ENCODE measurements at places on chromosomes 2 and 18.

DNA sequence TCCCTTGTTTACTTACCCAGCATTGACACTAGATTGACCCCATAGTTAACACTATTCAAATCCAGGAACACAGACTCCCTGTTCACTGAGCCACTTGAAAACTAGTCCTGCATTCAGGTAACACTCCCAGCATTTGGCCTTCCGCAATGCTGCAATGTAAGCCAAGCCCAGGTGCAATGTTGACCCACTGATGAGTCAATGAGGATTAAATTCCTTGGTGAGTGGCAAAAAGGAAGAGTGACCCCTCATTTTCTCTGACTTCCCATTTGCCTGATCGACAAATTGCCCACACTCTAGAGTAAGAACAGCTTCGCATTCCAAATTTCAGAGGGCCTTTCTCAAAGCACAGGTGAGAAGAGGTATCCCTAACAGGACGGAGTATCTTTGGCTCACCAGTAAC, 251.9 kb downstream of the FBXO15 start:
- DNase-seq = peak; percentile 6

GRCh38 chr2:104465981-104466380, 387.9 kb upstream of the POU3F3 start:
- DNase-seq = no peak

- no peak for DNase-seq
Observed at GRCh38 chr18:3872641-3873040, 422.7 kb downstream of the TGIF1 start.

DNA sequence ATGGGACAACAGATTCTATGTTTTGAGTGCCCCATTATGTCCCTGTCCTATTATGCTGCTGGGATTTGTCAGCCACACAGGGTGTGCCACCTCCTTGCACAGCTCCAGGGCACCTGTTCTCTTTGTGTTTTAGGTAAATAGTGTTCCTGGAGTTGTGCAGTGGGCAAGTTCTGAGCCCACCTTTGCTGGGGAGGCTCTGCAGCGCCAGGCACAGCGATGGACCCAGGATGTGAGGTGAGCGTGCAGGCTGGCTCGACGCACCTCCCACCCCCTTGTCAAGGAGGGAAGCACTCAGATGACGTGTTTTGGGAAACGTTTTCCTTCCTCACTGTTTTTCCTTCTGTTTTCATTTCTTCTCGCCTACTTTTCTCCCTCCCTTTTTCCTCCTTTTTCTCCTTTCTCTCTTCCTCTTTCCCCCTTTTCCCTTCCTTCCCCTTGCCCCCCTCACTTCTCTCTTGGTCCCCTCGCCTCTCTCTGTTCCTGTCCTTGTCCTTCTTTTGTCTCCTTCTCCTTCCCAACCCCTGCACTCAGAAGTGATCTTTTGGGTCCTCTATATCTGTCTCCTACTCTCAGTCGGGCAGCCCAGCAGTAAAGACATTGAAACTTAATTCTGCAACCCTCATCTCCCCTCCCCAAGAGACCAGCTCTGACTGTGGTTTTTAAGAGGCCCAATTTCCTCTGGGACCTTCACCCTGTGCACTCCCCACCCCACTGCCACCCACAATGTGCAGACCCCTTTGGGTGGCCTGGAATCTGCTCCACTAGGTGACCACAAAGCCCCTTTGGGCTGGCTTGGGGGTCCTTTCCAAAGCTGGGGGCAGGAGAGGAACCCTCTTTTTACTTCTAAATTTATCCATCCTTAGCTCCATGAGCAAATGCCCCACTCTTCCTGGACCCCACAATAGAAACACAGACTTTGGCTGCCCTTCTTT, 104.0 kb downstream of the MCFD2 start:
- no peak for DNase-seq

- no peak for DNase-seq
Observed at GRCh38 chr2:115624332-115624731, 1181.9 kb downstream of the DPP10 start.

DNA sequence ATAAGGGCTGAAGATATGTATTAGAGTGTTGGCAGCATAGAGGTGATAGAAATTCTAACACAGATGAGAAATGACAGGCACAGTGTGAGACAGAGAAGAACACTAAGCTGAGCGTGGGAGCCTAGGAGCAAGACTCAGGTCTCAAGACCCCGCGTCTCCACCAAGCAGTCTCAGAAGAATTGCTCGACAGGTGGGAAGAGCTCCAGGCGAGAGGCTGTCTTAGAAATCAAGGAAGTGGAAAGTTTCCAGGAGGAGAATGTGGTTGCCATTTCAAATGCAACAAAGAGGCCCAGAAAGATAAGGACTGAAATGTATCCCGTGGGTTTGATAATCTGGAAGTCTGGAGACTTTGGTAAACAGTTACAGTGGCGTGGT, 31.5 kb upstream of the CAB39 start:
- no peak for DNase-seq

- peak; percentile 6 for DNase-seq
Observed at GRCh38 chr18:77207540-77207939, 42.1 kb upstream of the GALR1 start.

DNA sequence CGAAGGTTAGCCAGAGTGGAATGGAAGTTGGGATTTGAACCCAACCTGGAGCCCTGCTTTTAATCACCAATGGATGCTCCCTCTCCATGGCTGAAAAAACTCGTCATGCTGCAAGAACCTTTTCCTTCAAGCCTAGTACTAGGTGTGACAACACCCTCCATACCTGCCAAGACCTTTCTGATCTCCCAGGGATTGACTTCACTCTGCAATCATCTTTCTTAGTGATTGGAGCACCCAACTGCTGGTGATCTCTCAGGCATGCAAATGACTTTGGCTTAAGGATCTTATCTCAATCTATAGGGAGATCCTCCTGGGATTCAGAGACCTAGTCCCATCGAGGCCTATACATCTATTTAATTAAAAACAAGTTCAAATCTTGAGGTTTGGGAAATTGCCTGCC, 23.5 kb upstream of the ITGB6 start:
- no peak for DNase-seq

DNA sequence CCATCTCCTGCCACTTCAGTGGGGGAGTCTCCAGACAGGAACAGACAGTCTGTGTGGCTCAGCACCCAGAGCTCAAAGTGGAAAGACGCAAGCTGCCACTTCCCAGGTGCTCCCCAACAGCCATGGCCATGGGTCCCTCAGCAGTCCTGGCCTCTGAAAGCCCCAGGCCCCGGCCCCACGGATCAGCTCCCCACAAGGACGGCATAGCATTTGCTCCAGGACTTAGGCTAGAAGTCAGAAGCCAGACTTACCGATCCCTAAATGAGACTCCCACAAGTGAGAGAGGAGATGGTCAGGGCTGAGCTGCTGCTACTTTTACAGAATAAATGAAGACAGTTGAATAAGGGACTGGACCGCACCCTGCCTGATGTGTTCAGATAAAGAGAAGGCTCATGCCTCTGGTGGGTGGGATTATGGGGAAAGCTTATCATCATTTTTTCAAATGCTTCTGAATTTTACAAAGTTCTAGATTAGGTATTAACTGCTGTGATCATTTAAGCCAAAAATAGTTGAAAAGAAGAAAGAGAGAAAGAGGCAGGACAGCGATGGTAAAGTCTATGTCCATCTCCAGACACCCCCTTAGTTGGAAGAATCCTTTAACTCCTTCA, 50.5 kb downstream of the ADD2 start:
- no peak for DNase-seq

GRCh38 chr2:52936029-52936428, 831.6 kb upstream of the CHAC2 start:
- no peak for DNase-seq

GRCh38 chr2:105822186-105822585, 77.5 kb downstream of the NCK2 start:
- no peak for DNase-seq

GRCh38 chr2:833180-833579, 117.5 kb upstream of the SNTG2 start:
- no peak for DNase-seq

- DNase-seq = no peak
Observed at GRCh38 chr2:218125095-218125494, 733 bp upstream of the CXCR2 start.

All from NCI-H2081 (cell line).